ENCODE measurements at places on chromosomes 7 and 10. TPM values are rescaled to one million over a fixed set of nuclear protein-coding genes. Genes with fewer than 3 reads are reported as not detected.

- H3K36me3 ChIP-seq: no peaks in the 10 kb centered on the region
- no peak for DNase-seq
- no peaks in the 10 kb centered on the region for H3K27me3 ChIP-seq
These were observed 183.9 kb downstream of the CXCL12 start for GRCh38 chr10:44201011-44201410.

- DNase-seq: no peak
- no peaks in the 10 kb centered on the region for H3K4me1 ChIP-seq
- H3K4me3 ChIP-seq: no peak overlapping the region
- no peaks in the 10 kb centered on the region for H3K27me3 ChIP-seq
- H3K36me3 ChIP-seq: no peaks in the 10 kb centered on the region
These were observed 120.6 kb downstream of the ZWINT start for GRCh38 chr10:56240471-56240870.

- H3K36me3 ChIP-seq: no peaks in the 10 kb centered on the region
- no peaks in the 10 kb centered on the region for H3K27me3 ChIP-seq
- H3K4me3 ChIP-seq: no peak overlapping the region
These were observed 122.2 kb upstream of the PRSS58 start for GRCh38 chr7:142380069-142380468.

DNA sequence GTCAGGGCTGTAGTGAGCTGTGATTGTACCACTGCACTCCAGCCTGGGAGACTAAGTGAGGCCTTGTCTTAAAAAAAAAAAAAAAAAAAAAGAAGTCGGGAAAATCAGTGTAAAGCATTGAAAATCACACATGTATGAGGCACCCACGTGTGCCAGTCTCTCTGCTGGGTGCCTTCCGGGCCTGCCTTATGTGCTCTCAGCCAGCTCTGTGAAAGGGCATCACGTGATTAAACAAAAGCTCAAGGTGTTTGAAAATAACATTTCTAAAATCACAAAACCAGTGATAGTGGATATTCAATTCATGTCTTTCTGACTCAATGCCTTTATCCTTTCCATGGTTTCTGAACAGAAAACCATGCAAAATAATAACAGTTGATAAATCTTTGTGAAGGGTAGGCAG is 125.2 kb upstream of the PALS2 start:
- H3K4me3 ChIP-seq: no peak overlapping the region
- H3K27me3 ChIP-seq: peaks cover 5% of the 10 kb centered on the region
- no peak overlapping the region for H3K27ac ChIP-seq
- no peaks in the 10 kb centered on the region for H3K4me1 ChIP-seq
- no peak for DNase-seq

DNA sequence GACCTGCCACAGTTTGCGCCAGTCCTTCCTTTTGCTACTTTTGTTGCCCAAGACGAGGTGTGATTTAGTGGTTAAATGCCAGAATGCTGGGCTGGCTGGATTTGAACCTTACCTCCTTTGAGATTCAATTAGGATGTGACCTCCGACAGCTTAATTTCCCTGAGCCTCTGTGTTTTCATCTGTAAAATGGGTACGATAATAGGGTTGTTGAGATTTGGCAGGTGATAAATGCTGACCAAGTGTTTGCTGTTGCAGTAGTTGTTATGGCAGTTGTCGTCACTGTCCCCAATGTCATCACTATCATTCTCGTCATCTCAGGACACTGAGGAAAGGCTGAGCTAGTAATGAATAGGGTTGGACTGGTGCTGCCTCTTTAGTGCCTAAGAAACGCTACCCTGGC is 61.1 kb downstream of the GRK5 start:
- H3K27ac ChIP-seq: no peak overlapping the region
- H3K4me3 ChIP-seq: no peak overlapping the region

GRCh38 chr10:118723466-118723865 is 31.3 kb downstream of the CACUL1 start:
- no peaks in the 10 kb centered on the region for H3K27me3 ChIP-seq
- no peak overlapping the region for H3K27ac ChIP-seq
- H3K4me1 ChIP-seq: 0 out of 2 replicates have a peak, but pooled peaks cover 2% of the 10 kb centered on the region
- peaks cover 6% of the 10 kb centered on the region for H3K36me3 ChIP-seq

DNA sequence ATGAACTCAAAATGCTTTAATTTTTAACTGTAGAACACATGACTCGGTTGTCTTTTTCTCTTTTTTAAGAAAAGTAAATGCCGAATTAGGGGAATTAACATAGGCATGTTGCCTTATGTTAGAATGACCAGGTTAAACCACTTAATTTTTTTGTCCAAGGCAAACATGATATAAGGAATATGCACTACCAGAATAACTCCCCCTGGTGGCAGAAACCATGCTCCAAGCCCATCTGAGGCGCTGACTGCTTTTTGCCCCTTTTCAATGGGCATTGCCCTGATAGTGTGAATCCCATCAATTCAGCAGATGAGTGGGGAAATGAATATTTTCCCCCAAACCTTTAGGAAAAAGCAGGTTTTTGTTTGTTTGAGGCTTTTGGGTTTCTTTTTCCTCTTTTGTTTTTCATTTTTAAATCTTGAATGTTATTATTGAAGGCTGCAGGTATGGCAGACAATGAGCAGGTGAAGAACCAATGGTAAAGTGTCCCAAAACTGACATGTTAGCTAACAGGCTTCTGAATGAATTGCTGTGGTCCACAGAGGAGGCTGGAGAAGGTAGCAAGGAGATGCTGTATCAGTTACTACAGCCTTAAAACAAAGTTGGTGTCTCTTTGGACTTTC is 284.3 kb downstream of the SORCS3 start:
- H3K4me1 ChIP-seq: no peaks in the 10 kb centered on the region
- DNase-seq: peak; percentile 42
- no peak overlapping the region for H3K27ac ChIP-seq
- 0 out of 2 replicates have a peak, but pooled peaks cover 8% of the 10 kb centered on the region for H3K27me3 ChIP-seq
- no peaks in the 10 kb centered on the region for H3K36me3 ChIP-seq

DNA sequence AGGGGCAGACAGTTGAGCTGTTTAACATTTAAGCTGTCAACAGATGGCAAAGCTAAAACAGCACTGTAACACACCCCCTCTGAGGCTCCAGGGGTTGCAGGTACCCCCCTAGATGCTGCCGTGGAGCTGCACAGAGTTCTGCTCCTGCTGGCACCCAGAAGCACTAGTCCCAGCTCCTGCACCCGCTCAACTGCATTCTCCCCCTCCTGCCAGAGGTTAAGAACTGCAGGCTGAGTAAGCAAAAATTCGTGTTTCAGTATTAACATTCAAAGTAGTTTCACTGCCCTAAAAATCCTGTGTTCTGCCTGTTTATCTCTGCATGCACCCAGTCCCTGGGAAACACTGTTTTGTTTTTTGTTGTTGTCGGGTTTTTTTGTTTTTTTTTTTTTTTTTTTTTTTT is 790.8 kb upstream of the KCND2 start:
- no peaks in the 10 kb centered on the region for H3K27me3 ChIP-seq
- no peaks in the 10 kb centered on the region for H3K36me3 ChIP-seq
- H3K4me3 ChIP-seq: no peak overlapping the region
- peak; percentile 21 for DNase-seq
- H3K27ac ChIP-seq: no peak overlapping the region

GRCh38 chr7:37191797-37192196 is 256.9 kb downstream of the ELMO1 start:
- H3K4me3 ChIP-seq: no peak overlapping the region
- no peak for DNase-seq

GRCh38 chr10:67735430-67735829 is 39.4 kb upstream of the CTNNA3 start:
- no peak overlapping the region for H3K27ac ChIP-seq
- H3K27me3 ChIP-seq: no peaks in the 10 kb centered on the region
- 0 out of 2 replicates have a peak, but pooled peaks cover 7% of the 10 kb centered on the region for H3K4me1 ChIP-seq
- H3K4me3 ChIP-seq: no peak overlapping the region
- H3K36me3 ChIP-seq: no peaks in the 10 kb centered on the region
- DNase-seq: no peak

Gene LLCFC1
- not detected for total RNA-seq

Gene SORCS1
- 48.9 TPM for total RNA-seq

Data from SJCRH30 (cell line).